Amniotic stem cell (primary cell): ENCODE measurements at places on chromosomes 12 and 14.

DNA sequence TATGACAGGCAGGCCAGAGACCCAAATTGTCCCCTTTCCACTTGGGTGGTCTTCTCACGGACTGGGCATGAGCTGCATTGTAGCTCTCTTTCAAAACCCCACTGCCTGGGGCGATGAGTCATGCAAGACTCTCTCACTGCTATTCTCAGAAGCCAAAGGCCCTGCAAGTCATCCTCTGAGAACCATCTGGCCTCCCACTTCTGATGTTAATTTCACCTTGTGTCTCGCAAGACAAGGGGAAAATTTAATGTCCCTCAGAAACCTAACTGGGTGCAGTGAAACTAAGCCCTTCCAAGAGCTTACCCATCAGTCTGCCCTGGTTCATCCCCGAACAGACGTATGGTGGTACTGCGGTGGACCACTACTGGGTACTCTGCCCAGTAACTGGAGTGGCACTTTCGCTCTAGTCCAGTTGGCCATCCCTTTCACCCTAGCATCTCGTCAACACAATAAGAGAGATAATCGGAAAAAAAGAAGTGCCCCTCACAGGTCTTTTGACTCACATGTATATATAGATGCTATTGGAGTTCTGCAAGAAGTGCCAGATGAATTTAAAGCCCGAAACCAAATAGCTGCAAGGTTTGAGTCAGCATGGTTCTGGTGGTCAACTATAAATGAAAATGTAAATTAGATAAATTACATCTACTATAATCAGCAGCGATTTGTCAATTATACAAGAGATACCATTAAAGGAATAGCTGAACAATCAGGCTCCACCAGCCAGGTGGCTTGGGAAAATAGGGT is 31.3 kb upstream of the LALBA start:
- no peak for DNase-seq

DNA sequence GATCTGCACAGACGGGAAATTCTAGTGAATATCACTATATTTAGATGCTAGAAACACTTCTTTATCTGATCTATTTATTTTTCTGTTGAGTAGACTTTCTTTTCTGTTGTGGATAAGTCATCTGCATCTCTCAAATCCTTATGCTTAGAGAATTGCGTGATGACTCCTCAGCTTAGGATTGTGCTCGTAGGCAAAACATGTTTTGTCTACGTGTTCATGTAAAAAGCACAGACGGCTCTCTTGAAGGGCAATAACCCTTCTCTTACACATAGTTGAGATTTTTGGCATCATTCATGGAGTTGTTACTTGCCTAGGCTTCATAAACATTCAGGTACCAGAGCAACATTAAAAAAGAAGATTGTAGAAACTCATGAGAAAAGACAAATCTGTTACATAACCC is 18.6 kb downstream of the PPFIBP1 start:
- peak; percentile 80 for DNase-seq

DNA sequence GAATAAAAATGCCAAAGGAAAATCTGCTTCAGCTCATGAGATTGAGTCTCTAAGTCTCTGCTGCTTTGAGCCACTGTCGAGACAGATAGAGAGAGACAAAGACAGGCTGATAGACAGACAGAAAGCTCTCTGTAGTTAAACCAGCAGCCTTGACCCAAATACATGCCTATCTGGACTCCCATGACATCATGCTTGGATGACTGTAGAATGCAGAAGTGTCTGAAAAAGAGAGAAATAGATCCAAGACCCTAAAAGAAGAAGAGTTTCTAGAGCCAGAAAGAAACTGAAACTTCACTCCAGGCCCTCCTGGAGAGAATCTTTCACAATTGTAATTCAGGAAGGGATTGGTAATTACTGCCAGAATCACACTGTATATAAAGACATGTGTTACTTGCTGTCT is 122.6 kb upstream of the PLXNC1 start:
- no peak for DNase-seq

DNA sequence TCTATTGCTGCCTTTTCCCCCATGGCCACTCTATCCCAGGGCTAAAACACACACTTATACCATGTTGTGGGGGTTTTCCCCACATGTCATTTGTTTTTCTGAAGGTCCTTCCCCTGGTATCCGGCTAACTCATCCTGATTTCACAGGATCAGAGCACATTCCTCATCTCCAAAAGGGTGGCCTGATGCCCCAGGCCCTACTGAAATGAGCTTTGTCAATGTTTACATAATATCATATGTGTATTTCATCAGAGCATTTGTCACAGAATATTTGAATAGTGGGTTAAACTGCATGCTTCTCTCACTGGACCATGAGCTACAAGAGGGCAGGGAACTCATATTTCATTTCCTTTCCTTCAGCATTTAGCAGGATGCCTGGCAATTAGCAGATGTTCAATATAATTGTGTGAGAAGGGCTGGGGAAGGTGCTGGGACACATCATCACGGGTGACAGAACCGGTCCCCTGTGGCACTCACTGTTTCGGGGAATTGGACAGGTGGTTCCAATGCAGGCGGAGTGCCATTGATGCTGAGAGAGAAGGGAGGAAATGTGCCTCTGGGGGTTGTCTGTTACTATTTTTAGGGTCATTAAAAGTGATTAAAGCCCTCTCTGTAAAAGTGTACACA is 26.8 kb downstream of the EMP1 start:
- peak; percentile 79 for DNase-seq

DNA sequence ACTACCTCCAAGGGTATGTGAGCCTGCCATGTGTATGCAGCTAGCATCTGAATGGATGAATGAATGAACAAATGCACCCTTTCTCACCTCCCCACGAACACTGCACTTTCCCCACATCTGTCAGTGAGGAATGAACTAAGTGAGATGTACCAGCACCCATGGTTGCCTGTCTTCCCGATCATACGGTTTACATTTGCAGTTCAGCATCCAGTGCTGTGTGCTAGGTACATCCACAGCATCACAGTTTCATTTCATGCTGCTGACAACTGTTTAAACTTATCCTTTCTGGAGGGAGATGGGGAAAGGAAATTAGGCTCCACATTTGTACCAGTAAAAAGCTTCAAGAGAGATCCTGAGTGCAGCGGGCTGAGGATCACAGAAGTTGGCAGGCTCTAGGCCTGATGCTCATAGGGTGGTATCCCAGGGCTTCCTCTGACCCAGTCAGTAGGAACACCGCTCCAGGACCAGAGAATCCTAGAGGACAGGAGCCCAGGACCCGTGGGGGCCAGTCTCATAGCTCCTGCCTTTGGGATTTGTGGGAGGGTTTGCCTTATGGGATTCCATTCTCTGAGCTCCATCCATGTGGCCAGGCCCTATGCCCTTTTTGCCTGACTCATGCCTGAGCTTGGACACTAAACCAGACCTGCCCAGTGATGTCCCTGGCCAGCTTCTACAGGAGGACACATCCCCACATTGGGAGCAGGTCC is 294.5 kb downstream of the CACNA1C start:
- DNase-seq = no peak

GRCh38 chr12:71967211-71967610 is 28.6 kb downstream of the TPH2 start:
- DNase-seq = no peak

DNA sequence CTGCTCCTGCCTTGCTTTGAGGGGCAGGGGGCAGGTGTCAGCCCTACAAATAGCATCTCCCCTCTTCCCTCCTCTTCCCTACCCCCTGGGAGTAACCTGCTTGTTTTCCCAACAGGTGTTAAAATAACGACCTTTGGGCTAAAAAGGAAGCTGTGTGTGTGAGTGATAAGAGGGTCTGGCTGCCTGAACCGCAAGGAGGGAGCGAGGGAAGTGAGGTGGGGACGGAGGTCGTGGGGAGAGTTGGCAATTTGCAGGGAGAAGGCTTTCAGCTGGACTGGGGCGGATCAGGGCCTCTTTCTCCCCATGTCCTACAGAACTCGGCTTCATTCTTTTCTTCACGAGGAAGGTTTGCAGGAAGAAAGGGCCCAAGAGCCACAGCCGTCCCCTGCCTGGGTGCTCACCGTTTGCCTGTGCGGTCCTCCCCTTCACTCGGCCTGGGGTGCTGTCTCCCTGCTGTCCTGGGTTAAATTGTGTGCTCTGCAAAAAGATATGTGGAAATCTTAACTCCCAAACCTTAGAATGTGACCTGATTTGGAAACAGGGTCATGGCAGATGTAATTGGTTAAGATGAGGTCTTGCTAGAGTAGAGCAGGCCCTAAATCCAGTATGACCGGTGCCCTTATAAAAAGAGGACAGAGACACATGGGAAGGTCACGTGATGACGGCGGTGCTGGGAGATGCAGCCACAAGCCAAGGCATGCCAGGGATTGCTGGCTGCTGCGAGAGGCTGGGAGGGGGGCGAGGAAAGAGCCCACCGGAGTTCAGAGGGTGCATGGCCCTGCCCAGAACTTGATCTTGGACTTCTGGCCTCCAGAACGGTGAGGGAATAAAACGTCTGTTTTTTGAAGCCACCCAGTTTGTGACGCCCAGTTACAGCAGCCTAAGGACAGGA is 38.7 kb upstream of the NCOR2 start:
- DNase-seq = no peak

DNA sequence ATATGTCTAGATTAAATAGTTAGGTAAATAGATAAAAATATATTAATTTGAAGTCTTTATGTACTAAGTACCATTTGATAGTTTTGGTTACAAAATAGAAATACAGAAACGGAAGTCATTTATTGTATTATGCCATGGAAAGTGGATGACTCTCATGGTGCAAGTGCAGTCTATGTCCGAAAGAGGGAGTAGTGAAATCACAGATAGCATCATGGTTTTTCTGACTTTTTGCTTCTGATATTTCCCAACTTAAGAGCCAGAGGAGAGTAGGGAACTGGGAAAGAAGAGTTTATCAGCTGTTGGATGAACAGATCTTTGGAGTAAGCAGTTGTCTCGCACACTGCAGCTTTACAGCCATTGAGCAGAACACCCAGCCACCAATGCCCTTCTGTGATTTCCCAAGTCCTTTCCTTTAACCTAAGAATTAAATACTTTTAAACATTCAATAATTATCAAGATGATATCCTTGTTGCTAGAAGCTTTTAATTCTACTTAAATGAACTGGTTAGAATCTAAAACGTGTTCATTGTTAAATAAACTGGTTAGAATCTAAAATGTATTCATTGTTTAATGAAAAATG is 18.4 kb upstream of the SRGAP1 start:
- peak; percentile 30 for DNase-seq
